ENCODE measurements at places on chromosomes 13 and 19.
A peak's percentile ranks its signal among the peaks of the same experiment; 100 is the strongest.

DNA sequence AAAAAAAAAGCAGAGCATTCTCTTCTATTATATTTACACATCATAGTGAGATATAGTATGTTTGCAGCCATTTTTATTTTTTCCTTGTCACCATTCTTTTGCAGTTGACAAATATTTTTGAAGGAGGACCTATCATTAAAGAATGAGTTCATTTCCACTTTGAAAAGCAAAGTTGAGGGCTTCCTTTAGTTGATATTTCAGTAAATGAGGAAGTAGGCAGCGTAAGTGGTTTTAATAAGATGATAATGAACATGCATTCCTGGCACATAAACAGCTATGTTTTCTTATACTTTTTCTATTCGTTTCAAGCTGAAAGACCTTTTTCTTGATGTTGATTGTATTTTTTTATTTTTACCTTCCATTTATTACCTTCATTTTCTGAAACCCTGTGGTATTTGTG lies 66.2 kb downstream of the ZMYM2 start:
- DNase-seq: no peak

- DNase-seq: no peak
Measured at GRCh38 chr13:98880677-98881076, 97.2 kb downstream of the DOCK9 start.

GRCh38 chr13:112700291-112701060 lies 10.6 kb downstream of the ATP11A start:
- no peak for DNase-seq

GRCh38 chr13:94800423-94800822 lies 88.1 kb upstream of the SOX21 start:
- peak; percentile 6 for DNase-seq

GRCh38 chr13:63741029-63741813 lies 2325.6 kb upstream of the PCDH20 start:
- DNase-seq: no peak

GRCh38 chr19:32038961-32039360 lies 306.4 kb upstream of the ZNF507 start:
- DNase-seq: no peak

DNA sequence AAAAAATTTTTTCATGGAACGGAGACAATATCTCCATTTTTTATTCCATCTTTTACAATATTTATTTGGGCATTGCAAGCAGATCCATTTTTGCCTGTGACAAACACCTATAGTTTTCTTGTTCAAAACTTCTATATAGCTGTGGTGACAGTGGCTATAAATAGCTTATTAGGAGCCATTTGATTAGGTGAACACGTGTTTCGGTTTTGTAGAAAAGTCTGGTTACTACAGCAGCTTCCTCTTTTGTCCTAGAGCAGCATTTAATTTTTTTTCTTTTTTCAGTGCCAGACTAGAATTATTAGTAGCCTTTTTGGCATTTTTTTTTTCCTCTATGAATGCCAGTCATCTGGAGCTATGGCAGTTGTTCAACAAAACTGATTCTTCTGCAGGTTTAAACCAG lies 123.5 kb downstream of the RXFP2 start:
- no peak for DNase-seq

DNA sequence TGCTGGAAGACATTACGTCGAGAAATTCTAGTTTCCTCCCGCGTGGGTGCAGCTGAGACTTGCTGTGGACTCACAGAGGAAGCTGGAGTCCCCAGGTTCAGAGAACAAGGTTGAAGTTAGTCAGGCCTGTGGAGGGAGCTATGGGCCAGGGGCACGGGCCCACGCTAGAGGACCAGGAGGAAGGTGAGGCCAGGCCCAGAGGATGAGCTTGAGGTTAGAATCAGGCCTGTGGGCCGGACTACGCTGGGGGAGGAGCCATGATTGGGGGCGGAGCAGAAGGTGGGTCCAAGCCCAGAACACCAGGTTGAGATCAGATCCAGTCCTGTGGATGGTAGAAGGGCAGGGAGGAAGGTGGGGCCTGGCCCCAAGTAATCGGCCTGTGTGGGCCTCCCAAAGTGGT lies 32.6 kb downstream of the ZNF846 start:
- no peak for DNase-seq

DNA sequence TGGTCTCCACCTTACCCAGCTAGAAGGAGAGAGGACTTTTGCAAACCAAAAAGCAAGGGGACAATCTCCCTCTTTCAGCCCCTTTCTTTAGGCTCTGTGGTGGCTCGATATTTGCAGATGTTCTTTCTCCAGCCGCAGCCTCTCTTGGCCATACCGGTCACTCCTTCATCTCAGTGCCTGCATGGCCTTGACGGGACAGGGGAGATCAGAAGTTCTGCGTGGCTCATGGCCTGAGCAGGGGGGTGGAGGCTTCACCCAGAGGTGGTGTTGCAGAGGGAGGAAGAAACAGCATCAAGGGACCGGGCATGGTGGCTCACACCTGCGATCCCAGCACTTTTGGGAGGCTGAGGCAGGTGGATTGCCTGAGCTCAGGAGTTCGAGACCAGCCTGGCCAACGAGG lies 53.2 kb downstream of the MYO9B start:
- no peak for DNase-seq

DNA sequence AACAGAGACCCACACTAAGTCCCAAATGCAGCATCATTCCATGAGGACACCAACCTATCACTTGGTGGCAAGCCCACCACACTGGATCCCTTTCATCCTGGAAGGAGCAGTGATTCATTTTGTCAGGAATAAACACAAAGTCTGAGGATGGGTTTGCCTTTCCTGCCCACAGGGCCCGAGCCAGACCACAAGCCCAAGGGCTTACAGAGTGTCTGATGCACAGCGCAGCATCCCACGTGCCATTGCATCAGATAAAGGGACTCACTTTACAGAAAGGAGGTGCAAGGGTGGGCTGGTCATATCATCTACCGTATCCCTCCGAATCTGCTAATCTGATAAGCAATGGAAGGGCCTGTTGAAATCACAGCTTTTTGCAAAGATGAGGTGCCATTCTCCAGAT lies 12.2 kb upstream of the KCTD15 start:
- DNase-seq: no peak

GRCh38 chr13:40116008-40116407 lies 460.5 kb downstream of the COG6 start:
- no peak for DNase-seq

DNA sequence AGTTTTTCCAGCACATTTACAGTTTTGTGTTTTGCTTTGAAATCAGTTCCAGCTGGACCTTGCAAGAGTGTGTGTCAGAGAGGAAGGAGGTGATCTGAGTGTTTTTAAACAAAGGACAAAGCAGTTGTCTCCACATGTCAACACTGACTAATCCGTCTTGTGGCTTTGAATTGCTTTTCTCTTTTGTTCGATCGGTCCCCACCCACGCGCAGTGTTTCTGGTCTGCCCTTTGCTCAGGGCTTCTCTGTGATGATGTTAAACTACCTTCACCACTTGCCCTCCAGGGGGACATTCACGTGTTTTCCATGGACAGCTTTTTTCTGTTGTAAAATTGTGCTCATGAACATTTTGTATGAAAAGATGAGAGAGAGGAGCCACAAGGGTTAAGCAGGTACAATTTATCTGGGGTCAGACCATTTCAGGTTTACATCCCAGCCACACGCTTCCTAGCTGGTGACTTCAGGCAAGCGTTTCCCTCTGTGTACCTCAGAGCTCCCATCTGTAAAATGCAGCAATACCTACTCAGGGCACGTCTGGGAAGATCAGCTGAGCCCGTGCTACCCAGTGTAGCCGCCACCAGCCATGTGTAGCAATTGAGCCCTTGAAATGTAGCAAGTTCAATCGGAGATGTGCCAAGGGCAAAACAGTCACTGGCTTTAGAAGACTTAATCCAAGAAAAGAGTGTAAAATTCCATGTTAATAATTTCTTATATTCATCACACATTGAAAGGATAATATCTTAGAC lies 13.5 kb upstream of the PLA2G4C start:
- peak; percentile 53 for DNase-seq

DNA sequence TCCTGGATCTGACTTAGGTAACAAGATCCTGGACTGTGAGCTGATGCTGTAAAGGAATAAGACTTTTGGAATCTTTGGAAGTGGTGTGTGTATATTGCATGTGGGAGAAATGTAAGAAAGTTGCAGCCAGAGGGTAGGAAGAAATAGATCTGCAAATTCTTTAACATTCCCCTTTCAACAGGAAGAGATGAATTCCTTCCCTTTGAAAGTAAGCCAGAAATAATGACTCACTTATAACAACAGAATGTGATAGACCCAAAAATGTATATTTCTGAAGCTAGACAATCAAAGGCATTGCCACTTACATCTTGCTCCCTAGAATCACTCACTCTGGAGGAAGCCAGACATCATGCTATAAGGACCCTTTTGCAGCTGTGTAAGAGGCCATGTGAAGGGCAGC lies 9.8 kb upstream of the SIAH3 start:
- DNase-seq: no peak

DNA sequence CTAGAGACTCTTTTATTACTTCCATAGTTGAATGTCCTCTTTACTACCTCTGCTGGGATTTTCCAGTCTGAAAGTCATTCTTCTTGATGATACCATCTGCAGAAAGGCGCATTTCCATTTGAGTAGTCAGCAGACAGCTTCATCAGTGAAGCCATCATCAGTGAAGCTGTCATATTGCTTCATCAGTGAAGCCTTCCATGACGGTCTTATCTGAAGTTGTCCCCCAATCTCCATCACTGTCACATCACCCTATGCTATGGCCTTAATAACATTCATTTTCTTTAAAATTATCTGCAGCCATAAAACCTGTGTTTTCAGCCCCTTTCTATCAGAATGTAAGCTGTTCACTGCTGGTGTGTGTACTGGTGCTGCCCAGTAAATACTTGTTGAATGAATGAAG lies 151.6 kb downstream of the B3GLCT start:
- no peak for DNase-seq

GRCh38 chr13:65011378-65011777 lies 2218.8 kb downstream of the PCDH9 start:
- no peak for DNase-seq

DNA sequence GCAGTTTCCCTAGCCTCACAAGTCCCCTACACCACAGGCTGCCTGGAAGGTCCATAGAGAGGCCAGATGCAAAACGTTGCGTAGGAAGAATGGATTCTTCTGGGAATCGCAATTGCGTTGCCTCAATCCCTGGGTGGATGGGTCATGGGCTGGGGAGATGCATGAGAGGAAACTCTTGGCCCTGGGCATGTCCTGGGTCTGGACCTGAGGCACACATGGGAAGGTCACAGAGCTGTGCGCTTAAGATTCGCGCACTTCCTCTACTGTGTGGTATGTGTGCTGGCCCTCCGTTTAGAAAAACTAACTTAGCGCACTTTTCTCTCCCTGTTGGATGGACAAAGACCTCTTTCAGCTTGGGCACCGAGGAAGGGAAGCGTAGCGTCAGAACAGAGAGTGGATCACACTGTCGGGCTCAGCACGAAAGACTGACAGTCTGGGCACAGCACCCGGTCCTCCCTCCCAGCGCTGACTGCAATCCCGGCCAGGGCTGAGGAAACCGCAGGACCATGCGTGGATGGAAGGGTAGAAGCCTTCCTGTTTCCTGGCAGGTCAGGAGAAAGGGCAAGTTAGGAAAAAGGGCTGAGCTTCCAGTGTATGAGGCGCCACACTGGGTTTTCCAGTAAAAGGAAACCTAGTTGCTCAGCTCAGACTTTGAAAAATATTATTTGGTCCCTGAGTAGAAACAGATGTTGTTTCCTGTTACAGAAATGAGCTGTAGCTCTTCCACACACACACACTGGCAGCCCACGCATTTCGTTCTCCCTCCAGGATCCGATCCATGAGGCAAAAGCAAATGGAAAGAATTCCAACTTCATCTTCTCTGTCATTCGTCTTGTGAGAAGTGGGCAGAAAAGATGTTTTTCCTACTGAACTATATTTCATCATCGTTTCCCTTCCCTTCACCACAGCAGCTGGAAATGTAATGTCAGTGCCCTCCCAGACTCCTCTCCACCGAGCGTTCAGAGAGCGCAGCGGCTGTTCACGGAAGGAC lies 86.0 kb downstream of the ING1 start:
- DNase-seq: peak; percentile 37

DNA sequence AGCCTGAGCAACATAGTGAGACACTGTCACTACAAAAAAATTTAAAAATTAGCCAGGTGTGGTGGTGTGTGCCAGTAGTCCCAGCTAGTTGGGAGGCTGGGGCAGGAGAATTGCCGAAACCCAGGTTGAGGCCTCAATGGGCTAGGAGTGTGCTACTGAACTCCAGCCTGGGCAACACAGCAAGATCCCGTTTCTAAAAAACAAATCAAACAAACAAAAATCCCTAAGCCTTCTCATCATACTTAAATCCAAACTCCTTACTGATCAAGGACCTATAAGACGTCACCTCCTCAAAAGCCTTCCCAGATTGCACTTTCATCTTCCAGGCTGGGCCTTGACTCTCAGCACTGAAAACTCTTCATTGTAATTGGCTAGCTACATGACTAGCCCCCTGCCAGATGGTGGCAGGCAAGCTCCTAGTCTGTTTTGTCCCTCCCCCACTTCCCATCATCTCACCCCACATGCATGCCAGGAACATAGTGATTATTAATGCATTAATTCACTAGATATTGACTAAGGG lies 17.5 kb upstream of the NANOS3 start:
- no peak for DNase-seq

DNA sequence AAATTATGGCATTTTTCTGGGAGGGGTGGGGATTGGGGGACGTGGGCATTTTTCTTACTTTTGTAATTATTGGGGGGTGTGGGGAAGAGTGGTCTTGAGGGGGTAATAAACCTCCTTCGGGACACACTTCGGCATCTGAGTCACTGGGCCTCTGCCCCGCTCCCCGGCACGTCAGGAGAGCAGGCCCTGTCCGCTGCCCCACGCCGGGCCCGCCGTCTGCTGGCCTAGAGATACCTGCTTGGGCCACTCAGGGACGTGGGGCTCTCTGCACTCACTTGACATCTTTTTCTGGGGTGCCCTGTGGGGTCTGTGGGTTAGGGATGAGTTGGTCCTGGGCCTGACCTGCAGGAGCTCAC lies 3.5 kb upstream of the FTL start:
- DNase-seq: no peak

GRCh38 chr13:100044936-100045335 lies 44.0 kb upstream of the PCCA start:
- DNase-seq: no peak

DNA sequence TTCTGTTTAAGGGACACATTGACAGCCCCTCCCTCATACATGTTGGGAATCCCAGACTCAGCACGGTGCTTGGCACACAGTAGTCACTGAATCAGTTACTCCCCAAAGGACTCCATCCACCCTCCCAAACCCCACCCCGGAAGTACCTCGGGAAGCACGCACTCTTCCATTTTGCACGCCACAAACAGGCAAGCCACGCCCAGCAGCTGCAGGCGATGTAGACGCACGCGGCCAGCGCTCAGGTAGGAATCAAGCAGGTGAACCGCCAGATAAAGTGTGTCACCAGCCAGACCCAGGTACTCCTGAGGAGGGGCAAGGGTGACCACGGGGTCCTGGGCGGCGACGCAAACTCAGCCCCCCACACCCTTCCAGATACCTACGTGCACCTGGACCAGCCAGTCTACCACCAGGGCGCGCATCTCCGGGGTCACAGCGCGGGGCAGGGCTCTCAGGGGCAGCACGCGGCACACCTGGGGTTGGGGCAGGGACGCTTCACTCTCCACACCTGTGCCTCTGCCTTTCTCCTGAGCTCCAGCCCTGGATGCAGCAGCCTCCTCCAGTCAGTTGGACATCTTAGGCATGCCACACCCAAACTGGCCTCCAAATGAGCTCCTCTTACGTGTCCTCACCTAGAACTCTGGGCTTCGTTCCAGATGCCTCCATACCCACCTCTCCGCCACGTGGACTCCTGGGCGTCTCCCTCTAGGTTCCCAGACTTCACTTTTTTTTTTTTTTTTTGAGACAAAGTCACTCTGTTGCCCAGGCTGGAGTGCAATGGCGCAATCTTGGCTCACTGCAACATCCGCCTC lies 1.9 kb downstream of the CCNP start:
- DNase-seq: no peak

GRCh38 chr19:3555653-3556422 lies 1.5 kb downstream of the MFSD12 start:
- DNase-seq: no peak
